Left ventricle myocardium superior (tissue), 1 donor: ENCODE measurements at places on chromosomes 2 and 18.

GRCh38 chr2:28751956-28752630, 463 bp downstream of the PPP1CB start:
- no peak for DNase-seq

GRCh38 chr2:176585791-176586190, 316.5 kb downstream of the MTX2 start:
- DNase-seq, result no peak

GRCh38 chr2:150091846-150092245, 395.6 kb downstream of the RND3 start:
- DNase-seq, result no peak

- DNase-seq, result no peak
Measured at GRCh38 chr2:196489371-196489770, 150.1 kb upstream of the CCDC150 start.

DNA sequence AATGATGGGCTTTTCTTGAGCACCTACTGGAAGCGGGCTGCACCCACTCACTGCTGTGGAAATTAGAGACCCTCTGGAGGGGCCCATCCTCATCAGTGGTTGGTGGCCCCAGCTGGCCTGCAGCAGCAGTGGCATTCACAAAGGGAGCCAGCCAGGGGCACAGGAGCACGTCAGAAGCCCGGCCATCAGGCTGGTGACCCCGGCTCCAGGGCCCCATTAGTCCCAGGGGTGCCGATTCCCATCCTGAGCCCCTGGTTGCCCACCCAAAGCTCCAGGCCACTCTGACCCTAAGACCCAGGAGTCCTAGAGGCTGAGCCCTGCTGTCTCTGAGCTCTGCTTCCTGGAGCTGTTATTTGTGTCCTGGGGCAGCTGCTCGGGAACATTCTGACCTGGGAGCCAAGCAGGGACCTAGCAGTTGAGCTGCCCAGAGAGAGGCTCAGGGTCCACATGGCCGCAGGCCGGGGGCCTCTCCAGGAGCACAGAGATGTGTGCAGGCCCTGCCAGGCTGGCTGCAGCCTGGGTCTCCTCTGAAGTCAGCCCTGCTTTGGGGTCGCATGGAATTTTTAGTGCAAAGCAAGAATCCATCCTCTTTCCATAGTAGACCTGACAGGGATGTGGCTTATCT, 207.2 kb downstream of the KLHL29 start:
- DNase-seq, result no peak

DNA sequence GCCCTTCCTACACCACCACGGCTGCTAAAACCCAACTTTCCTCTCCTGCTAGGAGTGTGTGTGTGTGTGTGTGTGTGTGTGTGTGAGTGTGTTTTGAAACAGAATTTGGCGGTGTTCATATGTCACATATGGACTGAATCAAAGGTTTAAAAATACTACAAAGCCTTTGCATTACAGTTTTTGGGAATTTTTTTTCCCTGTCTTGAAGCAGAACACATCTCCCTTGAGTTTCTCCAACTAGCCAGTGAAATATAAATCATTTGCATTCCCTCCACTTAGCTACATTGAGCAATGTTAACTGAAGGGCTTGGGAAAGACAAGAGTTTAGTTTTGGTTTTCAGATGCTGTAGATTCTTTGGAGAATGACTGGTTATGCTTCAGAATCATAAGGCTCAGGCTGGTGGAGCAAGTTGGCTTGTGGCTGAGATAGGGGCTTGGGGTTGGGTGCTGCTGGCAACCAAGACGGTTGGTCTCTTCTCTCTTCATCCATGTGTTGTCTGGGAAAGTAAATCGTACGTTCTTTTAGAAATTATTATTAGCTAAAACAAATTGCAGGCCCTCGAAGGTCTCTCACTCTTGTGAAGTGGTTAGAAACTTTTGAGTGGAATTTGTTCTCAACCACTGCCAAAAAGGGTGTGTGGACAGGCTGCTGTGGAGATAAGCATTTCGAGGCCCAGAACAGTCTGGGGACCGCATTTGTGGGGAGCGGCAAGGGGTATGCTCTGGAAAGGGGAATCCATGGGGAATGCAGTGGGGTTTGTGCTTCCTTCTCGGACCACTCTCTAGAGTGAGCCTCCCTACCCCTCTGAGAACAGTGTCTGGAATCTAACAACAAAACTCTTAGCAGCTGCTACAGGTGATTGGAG, 1.4 kb downstream of the NRP2 start:
- DNase-seq, result no peak

DNA sequence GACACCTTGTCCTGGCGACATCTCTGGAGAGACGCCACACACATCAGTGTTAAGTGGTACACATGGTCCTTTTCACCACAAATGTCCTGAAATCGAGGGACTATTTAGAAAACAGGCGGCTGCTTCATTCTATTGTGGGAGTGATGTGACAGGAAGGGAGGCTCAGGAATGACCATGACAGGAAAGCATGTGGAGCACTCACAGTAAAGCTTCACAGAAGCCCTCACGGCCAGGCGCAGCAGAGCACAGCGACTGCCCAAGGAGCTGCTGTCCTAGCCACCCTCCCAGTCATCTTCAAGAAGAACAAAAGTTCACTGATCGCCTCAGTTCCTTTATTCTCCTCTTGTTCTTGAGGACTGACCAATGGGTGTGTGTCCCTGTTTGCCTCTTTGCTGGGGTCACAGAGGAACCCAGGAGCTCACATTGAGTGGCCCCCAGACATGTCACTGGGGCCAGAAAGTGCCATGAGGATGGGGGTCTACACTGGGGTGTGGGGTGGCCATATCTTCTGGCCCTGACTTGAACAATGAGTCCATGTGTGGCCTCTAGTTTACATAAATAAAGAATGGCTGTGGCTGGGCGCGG, 84.6 kb upstream of the RANBP2 start:
- DNase-seq, result no peak

DNA sequence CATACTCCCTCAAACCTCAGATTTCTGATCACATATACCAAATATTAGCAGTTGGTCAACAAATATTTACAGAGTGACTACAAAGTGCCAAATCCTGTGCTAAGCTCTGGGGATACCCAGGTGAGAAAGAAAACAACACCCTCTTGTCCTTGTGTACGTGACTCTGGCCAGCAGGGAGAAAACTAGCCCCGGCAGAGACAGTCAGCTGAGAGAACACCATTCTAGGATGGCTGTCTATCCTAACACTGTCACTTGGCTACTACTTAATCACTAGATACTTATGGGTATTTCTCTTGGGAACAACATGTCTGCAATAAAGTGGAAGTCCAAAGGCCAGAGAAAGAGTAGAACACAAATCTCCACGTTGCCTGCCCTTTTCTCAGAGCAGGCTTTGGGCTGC, 57.9 kb upstream of the CD226 start:
- no peak for DNase-seq

GRCh38 chr2:14123436-14124103, 508.9 kb upstream of the LRATD1 start:
- no peak for DNase-seq

- DNase-seq, result peak; percentile 38
Measured at GRCh38 chr18:21735452-21736015, 5.1 kb upstream of the MIB1 start.

GRCh38 chr2:22458440-22458839, 926.5 kb upstream of the KLHL29 start:
- no peak for DNase-seq

DNA sequence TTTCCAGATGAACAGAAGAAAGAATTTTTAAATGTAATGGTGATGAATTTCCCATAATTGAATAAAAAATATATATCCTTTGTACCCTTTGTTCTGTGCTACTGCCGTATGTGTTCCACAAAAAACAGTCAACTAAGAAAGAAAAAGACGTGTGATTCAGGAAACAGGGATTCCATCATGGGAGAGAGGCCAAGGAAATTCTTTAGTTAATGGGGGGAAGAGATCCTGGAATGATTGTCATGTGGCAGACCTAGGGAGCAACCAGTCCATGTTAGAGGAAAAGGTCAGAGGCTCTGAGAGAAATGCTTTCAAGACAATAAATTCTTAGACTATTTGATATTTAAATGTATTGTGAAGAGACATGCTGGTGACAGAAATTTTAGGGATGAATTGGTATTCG, 76.6 kb downstream of the CPO start:
- no peak for DNase-seq

DNA sequence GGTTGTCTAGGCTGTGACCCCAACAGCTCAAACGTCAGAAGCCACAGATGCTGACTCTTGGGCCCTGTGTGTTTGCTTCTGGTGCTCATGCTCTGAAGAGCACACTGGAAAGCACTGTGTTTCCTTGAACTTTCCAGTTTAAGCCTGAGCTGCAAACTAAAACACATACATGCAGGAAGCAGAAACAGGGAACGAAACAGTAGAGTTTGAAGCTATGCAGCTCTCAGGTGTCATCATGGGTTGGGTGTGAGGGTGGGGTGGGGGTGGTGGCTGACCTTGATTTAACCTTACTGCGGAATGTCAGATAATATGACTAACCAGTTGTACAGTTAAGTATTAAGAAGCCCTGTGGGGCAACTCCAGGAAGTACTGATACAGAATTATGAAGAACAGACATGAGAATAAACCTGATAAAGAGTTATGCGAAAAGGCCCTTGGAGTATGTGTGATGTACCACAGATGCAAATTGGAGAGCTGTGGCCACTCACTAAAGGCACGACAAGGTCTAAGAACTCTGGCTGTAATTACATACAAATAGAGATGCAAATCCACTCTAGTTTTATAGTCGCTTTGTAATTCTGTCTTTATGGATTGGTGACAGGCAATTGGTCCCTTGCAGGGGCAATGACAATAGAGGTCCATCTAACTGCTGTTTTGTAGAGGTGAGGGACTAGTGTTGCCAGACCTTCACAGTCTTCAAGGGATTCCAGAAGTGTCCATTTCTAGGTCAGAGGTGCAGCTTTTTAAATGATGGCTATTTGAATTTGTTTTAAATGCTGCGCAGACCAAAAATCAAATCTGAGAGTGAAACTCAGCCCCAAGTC, 273.1 kb downstream of the NAPG start:
- DNase-seq, result no peak

DNA sequence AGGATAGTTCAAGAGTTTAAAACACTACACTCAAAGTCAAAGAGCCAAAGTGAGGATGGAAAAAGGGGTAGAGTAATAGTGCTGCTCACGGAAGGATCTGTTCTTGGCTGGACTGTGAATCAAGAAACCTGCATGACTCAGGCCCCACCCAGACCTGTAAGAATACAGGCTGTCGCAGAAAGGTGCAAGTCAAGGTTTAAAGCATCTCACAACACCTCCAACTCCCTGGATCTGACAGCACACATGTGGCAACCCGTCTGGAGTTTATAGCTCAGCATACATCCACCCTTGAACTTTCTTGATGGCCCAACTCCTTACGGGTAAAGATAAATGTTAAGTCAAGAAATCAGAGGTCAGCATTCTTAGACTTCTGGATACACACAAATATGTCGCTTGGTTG, 6.3 kb downstream of the KIAA2012 start:
- DNase-seq, result no peak

- DNase-seq, result no peak
Measured at GRCh38 chr2:38037325-38037724, 38.6 kb downstream of the CYP1B1 start.

DNA sequence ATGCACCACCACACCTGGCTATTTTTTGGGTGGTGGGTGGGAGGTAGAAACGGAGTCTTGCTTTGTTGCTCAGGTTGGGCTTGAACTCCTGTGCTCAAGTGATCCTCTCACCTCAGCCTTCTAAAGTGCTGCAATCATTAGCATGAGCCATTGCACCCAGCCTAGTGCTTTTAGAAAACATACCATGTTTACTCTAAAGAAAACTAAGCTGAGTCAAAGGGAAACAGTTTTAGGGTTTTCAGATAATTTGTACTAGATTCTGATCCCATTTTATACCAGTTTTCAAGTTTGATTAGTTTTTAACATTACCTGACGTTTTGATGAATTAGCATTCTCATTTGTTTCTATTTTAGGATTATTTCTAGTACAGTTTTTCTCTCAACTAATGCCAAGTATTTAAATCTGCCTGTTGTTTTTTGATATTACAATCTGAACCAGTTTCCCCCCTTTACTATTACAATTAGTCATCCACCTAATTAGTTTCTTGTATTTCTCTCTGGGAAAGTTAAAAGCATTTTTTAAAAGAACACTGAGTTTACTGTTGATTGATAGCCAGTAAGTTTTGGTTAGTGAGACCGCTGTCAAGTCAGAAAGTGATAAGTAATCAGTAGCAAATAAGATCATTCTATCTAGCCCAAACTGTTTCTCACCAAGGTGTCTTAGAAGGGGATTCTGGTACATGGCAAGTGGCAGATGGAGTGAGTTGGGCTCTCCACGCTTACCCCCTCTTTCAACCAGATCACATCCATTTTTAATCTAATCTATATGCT, 24.2 kb upstream of the TBR1 start:
- DNase-seq, result no peak

DNA sequence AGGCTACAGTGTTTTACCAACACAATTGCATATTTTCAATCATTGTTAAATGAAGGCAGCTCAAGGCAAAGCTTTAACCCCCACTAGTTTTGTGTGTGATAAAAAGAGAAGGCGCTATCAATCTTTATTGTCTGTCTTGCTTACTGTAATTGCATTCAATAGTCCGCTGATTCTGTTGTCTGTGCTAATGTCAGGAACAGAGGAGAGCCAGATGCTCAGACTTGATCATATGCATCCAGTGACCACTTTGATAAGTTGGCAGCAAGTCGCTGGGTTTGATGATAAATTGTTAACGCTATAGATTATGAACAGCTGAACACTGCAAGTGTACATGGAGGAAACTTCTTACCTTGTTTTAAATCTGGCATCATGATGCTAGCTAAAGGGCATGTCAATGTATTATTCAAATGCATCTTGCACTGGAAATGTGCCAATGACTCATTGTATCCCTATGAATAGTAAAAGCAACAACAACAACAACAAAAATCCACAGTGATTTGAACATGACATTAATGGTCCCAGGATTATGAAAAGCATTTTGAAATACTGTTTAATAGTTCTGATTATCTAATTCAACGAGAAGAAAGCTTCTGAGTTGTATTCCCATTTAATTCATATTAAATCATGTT, 423.5 kb upstream of the FANCL start:
- no peak for DNase-seq

DNA sequence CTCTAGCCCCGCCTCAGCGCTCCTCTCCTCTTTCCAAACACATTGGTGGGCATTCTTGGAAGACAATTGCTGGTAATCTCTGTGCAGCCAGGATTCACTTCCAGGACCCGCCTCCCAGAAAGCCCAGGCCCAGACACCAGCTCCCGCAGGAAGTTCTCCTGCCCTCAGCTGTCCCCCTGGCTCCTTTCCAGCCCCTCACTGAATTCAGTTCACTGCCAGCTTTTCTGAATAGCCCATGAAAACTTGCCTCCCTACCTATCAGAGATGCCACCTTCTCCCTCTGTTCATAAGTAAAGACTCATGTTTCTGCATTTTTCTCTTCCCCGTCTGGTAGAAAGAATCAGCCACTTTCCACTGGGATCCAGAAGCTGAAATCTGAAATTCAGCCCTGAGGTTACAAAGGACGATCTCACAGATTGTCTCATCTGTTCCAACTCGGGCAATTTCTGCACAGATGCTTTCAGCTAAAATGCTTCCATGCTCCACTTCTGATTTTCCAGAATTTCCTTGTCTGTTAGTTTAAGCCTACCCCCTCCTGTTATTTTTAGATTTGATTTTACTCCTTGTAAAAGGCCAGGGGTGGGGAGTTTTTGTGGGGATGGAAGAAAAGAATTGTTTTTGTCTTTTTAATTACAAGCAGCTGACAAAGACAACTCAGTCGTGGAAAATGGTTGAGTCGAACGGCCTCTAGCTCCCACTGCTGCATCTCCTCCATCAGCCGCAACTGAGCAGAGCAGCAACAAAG, 98.1 kb downstream of the SP3 start:
- peak; percentile 46 for DNase-seq

- no peak for DNase-seq
Measured at GRCh38 chr2:8535821-8536685, 145.8 kb upstream of the ID2 start.

GRCh38 chr18:43060020-43060419, 55.5 kb downstream of the RIT2 start:
- DNase-seq, result no peak
